ENCODE measurements at places on chromosomes 1 and 21. TPM values are rescaled to one million over a fixed set of nuclear protein-coding genes. Genes with fewer than 3 reads are reported as not detected.

Gene TEX50
- total RNA-seq: not detected

Gene LCE1C
- total RNA-seq: not detected

Gene CTTNBP2NL
- 5.0 TPM for total RNA-seq

Gene RWDD3
- total RNA-seq: 6.7 TPM

Gene GBP6
- not detected for total RNA-seq

Gene HSD11B1
- total RNA-seq: not detected

Gene RRP1
- 46.2 TPM for total RNA-seq

Gene PYHIN1
- 0.33 TPM for total RNA-seq

Gene S100B
- not detected for total RNA-seq

Gene CHIA
- not detected for total RNA-seq

Gene NRAS
- 45.0 TPM for total RNA-seq

Gene LRRC40
- total RNA-seq: 18.3 TPM

Gene HCN3
- total RNA-seq: not detected

Gene SLC45A3
- total RNA-seq: 7.1 TPM

Gene NAXE
- 212 TPM for total RNA-seq

Gene S100A3
- total RNA-seq: 5.3 TPM

Gene S100A14
- not detected for total RNA-seq

Gene RNF2
- total RNA-seq: 12.8 TPM

Gene CAMK1G
- total RNA-seq: not detected

Gene ROR1
- total RNA-seq: 4.1 TPM

Gene BEST4
- total RNA-seq: not detected

Gene BTBD8
- 0.60 TPM for total RNA-seq

Gene SPRR2F
- total RNA-seq: not detected

Gene PLA2G4A
- 24.2 TPM for total RNA-seq

Gene UTS2
- total RNA-seq: not detected

Gene TMCC2
- 0.74 TPM for total RNA-seq

Gene NBPF26
- 12.1 TPM for total RNA-seq

Gene TRPM2
- 0.89 TPM for total RNA-seq

Gene KIF17
- total RNA-seq: not detected

Gene GRIK1
- total RNA-seq: not detected

Gene LDLRAD1
- not detected for total RNA-seq

Gene PTPRU
- total RNA-seq: 18.3 TPM

Gene S100A5
- not detected for total RNA-seq

Gene IFI44
- total RNA-seq: 75.9 TPM

Gene CNR2
- total RNA-seq: not detected

Gene C8A
- total RNA-seq: not detected

Gene TFF1
- total RNA-seq: not detected

Gene CFAP57
- 1.1 TPM for total RNA-seq

Gene SLC39A1
- total RNA-seq: 93.2 TPM

Gene AQP10
- not detected for total RNA-seq

Gene CMPK1
- 137 TPM for total RNA-seq

Gene ITLN1
- total RNA-seq: not detected

Gene TNFRSF14
- total RNA-seq: 3.3 TPM

Gene CNTN2
- 0.02 TPM for total RNA-seq

Gene PTP4A2
- 310 TPM for total RNA-seq

Gene B3GALNT2
- 26.8 TPM for total RNA-seq

Gene UBIAD1
- 9.9 TPM for total RNA-seq

Gene FCRL6
- not detected for total RNA-seq

Gene CDC42BPA
- 7.5 TPM for total RNA-seq

Gene GCSAML
- 0.29 TPM for total RNA-seq

Gene MYOG
- not detected for total RNA-seq

Gene PRKAA2
- total RNA-seq: 2.2 TPM

Gene PGLYRP3
- not detected for total RNA-seq

Gene ENSA
- 154 TPM for total RNA-seq

Gene HPDL
- total RNA-seq: not detected
